ENCODE measurements at places on chromosomes 12 and 14.

DNA sequence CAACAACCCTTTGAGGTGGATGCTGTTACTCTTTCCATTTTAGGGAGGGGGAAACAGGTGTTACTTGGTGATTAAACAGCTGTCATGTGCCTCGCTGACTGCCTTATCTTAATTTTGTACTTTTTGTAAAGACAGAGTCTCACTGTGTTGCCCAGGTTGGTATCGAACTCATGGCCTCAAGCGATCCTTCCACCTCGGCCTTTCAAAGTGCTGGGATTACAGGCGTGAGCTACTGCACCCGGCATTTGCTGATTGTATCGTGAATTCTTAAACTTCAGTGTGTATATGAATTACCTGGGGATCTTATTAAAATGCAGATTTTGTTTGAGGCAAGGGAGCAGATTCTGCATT, 659 bp downstream of the PSMD9 start:
- no peak for DNase-seq

DNA sequence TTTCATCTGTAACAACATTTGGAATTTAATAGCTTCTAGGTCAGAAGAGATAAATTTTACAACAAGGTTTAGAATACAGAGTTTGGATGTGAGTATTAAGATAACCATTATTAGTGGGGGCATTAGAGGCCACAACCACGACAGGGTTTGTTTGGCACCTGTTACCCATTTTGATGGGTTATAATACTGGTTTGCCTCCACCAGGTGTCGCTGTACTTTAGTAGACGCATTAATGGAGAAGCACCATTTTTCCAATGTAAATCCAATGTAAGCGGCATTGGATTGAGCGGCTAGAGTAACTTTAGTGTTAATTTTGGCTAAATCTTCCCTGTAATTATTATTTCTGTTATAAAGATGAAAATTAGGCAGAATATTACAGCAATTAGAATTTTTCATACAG, 136.2 kb downstream of the SLCO1B3 start:
- DNase-seq = no peak

DNA sequence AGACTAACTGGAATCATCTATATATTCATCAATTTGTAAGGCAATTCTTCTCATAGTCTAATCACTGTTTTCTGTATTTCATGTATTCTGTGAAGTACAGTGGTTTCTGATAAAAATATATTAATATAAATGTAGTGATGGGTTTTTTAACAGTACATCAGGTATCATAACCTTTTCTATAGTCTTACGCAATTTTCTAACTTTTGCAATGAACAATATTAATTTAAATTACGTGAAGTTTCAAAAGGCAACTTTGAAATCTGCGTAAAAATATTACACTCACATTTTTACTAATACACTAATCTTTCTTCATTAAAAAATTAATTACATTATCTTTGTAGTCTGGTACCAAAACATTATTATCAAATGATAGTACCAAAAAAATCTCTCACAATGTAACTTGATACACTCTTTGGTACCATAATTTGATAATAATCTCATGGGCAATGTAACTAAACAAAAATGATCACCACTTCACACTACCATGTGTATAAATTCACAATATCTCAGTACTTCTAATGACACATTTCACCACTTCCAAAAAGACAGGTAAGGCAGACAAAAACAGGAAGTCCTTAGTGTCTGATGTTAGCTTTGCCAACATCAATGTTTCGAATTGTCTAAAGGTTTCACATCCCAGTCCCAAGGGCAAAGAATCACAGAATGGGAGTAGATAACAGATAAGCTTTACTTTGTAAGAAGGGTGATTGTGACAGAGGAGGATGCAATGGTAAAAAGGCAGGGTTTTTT, 8.7 kb downstream of the DNAI7 start:
- DNase-seq = no peak

GRCh38 chr12:72618764-72619163, 346.6 kb downstream of the TRHDE start:
- no peak for DNase-seq

DNA sequence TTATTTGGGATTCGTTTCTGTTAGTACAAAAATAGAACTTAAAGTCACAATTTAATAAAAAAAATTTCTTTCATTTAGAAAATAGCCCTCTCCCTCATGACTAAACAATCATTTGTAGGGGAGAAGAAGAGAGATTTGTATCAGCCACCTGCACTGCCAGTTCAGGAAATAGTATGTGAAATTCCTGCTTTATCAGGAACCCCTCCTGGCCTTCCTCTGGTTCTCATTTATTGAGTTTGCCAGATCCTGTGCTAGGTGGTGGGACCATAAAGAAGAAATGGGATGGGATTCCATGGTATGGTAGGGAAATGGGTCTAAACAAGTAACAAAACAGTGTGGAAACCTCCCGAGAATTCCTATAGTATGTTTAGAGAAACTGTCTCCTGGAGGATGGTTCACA, 30.0 kb downstream of the RASSF8 start:
- DNase-seq = no peak
